Left colon (tissue), 2 donors: ENCODE measurements at places on chromosomes 5 and 9. TPM values are rescaled to one million over a fixed set of nuclear protein-coding genes. Genes with fewer than 3 reads are reported as not detected.

DNA sequence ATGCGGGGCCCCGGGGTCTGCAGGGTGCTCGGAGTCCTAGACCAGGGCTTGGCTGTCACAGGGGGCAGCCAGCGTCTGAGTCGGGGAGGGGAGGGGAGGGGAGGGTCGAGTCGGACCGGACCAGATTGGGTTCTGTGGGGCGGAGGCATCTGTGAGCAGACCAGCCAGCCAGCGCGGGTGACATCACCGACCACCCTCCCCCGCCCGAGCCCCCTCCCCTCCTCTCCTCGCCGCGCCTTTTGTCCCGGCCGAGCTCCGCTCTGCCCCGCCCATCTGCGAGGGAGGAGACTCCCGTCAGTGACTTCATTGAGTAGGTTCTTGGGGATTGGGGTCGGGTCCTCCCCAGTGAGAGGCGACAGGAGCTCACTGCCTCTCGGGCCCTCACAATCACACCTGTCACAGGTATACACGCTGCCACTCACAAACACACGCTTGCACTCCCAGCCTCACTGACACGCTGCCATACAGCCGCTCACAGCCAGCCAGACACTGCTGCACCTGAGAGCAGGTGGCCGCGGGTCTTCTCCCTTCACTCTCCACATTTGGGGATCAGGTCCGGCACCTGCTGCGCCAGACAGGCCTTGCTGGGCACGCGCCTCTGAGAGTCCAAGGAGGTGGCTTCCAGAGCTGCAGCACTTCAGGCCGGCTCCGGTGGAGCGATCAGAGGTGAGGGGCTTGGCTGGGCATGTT, 546 bp downstream of the DNAJB5 start:
- peak; percentile 67 for DNase-seq

The UNC13B gene
- total RNA-seq: 69.4 TPM

DNA sequence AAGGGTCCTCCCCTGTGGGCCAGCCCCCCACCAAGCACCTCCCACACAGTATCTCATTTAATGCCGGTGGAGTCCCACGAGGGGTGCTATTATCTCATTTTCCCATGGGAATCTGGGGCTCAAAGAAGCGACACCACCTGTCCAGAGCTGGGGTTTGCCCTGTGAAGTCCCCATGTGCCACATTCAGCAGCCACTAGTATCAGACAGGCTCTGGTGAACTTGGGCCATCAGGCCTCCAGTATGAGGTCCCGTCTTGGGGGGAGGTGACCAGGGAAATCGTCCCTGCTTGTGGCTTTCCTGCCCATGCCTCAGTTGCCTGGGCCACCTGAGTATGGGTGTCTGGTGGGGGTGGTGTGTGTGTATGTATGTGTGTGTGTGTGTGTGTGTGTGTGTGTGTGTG, 222.7 kb downstream of the PBX3 start:
- no peak for DNase-seq

The LURAP1L gene
- 29.8 TPM for total RNA-seq
